ENCODE measurements at places on chromosomes 13 and 19. TPM values are rescaled to one million over a fixed set of nuclear protein-coding genes. Genes with fewer than 3 reads are reported as not detected.

DNA sequence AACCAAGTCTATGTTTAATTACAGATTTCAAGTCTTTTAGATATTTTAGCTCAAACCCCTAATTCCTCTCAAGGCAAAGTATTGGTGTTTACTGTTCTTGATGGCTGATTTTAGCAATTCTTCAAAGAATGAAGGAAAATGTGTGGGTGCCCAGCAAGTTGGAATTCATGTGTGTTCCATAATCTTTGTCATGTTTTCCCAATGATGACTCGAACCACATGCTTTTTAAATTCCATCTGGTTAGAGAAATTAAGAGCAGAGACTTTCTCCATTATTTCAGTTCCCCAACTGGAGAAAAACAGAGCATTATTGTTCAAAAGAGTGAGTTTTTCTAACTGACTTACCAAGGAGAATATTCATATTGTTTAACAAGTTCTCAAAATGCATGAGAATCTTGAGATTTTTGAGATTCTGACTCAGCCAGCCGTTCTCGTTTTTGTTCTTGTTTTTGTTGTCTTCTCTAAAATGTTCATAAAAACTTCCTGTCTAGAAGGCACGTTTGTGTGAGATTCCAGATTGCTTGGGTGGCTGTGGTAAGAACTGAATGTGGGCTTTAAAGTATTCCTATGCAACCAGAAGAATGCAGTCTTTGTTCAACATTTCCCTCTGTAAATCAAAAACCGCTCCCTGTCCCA, 404.7 kb downstream of the IRS2 start:
- H3K36me3 ChIP-seq, result no peaks in the 10 kb centered on the region
- H3K4me3 ChIP-seq, result no peak overlapping the region
- H3K27ac ChIP-seq, result no peak overlapping the region
- no peak for DNase-seq
- H3K4me1 ChIP-seq, result no peaks in the 10 kb centered on the region
- H3K27me3 ChIP-seq, result no peaks in the 10 kb centered on the region

DNA sequence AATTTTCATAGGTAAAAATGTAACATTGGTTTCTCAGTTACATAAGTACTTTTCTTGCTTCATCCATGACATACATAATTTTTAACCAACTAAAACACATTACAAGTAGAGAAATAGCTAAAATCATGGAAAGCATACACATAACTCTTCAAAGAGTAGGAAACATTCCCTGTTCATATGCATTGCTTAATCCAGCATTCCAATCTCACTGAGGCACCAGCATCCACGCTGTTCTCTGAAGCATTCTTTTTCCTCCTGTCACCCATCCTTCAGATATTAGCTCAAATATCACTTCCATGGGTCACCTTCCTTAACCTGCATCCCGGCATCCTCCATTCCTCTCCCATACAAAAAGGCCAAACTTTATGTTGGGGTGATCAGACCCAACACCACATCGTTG, 79.1 kb downstream of the ZNF254 start:
- no peaks in the 10 kb centered on the region for H3K4me1 ChIP-seq
- no peaks in the 10 kb centered on the region for H3K27me3 ChIP-seq
- no peaks in the 10 kb centered on the region for H3K36me3 ChIP-seq

- no peak overlapping the region for H3K27ac ChIP-seq
- no peaks in the 10 kb centered on the region for H3K27me3 ChIP-seq
- H3K4me1 ChIP-seq, result no peaks in the 10 kb centered on the region
- no peaks in the 10 kb centered on the region for H3K36me3 ChIP-seq
- no peak for DNase-seq
Measured at GRCh38 chr13:95842898-95843297, 166.0 kb downstream of the DNAJC3 start.

DNA sequence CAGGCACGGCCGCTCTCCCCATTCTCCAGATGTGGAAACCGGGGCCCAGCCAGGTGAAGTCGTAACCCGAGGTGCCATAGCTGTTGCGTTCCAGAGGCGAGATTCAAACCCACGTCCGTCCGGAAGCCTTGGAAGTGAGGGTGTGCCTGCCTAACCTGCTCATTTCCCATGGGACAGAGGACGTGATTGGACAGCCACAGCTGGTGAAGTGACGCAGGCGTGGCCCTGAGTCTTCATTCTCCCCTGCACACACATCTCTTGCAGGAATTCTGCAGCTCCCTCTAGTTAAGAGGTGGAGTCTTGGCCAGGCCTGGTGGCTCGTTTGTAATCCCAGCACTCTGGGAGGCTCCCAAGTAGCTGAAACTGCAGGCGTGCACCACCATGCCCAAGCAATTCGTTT, 16.8 kb downstream of the MEIS3 start:
- H3K27me3 ChIP-seq, result no peaks in the 10 kb centered on the region
- DNase-seq, result no peak

DNA sequence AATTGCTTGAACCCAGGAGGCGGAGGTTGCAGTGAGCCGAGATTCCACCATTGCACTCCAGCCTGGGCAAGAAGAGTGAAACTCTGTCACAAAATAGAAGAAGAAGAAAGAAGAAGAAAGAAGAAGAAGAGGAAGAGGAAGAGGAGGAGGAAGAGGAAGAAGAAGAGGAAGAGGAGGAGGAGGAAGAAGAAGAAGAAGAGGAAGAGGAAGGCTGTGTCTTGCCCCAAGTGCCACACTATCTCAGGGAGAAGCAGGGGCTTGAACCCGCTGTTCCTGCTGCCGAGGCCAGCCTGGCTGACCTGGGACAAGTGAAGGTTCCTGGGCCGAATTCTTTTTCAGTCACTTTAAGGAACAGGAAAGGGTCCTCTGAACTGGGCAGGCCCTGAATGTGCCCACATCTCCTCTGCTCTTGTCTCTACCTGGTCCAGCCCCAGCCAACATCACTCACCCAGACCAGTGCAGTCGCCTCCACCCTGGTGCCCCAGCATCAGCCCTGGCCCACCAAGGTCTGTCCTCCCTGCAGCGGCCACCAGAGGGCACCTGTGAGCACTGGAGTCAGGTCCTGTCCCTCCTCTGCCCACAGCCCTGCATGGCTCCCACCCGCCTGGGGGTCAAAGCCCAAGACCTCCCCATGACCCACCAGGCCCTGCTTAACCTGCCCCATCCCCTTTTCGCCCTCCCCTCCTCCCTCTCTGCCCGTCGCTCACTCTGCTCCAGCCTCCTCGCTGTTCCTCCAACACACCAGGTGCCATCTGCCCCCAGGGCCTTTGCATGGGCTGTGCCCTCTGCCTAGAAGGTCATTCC, 20.0 kb downstream of the TICAM1 start:
- H3K27ac ChIP-seq, result no peak overlapping the region
- DNase-seq, result peak; percentile 73
- H3K4me1 ChIP-seq, result peaks cover 14% of the 10 kb centered on the region

DNA sequence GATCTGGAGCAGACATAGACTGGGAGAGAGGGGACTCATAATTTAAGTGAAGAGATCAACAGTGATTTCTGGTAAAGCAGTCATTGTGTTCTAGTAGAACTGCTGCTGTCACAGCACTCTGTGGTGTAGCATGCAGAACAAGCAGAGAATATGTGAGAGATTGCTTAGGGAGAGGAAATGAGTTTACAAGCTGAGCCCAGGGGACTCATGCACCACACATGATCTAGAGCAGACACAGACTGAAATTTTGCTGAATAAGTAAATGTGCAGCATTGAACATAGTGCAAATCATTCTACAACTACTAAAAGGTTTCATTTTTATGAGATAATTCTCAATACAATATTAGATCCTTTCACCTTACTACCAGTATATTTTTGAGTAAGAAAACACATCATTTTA, 125.7 kb downstream of the MYO16 start:
- H3K36me3 ChIP-seq, result no peaks in the 10 kb centered on the region
- H3K4me1 ChIP-seq, result no peaks in the 10 kb centered on the region
- no peak overlapping the region for H3K4me3 ChIP-seq
- no peak overlapping the region for H3K27ac ChIP-seq
- H3K27me3 ChIP-seq, result no peaks in the 10 kb centered on the region

- H3K4me1 ChIP-seq, result no peaks in the 10 kb centered on the region
- H3K27me3 ChIP-seq, result no peaks in the 10 kb centered on the region
- no peaks in the 10 kb centered on the region for H3K36me3 ChIP-seq
- no peak overlapping the region for H3K4me3 ChIP-seq
- H3K27ac ChIP-seq, result no peak overlapping the region
- no peak for DNase-seq
Measured at GRCh38 chr19:33463199-33463598, 58.4 kb downstream of the PEPD start.

- no peak overlapping the region for H3K27ac ChIP-seq
- H3K27me3 ChIP-seq, result peaks cover 36% of the 10 kb centered on the region
- DNase-seq, result peak; percentile 39
- H3K4me1 ChIP-seq, result peaks cover 40% of the 10 kb centered on the region
- H3K36me3 ChIP-seq, result no peaks in the 10 kb centered on the region
- H3K4me3 ChIP-seq, result peak overlapping the region; percentile 47
Measured at GRCh38 chr19:11421371-11422098, 2.4 kb upstream of the RGL3 start.

- H3K4me1 ChIP-seq, result no peaks in the 10 kb centered on the region
- H3K27ac ChIP-seq, result no peak overlapping the region
- no peaks in the 10 kb centered on the region for H3K27me3 ChIP-seq
- H3K4me3 ChIP-seq, result no peak overlapping the region
- no peak for DNase-seq
Measured at GRCh38 chr13:47474839-47475238, 526.2 kb downstream of the SUCLA2 start.

- no peaks in the 10 kb centered on the region for H3K36me3 ChIP-seq
- H3K4me3 ChIP-seq, result peak overlapping the region; percentile 86
- DNase-seq, result no peak
- H3K27ac ChIP-seq, result no peak overlapping the region
Measured at GRCh38 chr13:44142941-44143665, 230.5 kb upstream of the SERP2 start.

DNA sequence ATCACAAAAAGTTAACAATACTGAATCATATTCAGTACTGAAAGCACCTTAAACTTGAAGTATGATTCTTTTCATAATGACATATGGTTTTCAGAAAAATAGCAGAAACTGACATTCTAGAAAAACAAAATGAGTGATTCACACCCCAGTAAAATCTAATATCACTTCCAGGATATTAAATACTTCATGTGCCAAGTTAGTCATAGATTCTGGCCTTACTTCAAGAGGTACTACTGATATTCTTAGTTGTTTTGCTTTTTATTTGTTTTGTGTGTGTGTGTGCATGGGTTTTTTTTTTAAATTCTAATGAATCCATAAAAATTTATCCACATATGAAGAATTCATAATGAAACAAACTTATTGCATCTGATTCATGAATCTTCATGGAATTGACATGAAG, 207.9 kb upstream of the UFM1 start:
- no peaks in the 10 kb centered on the region for H3K27me3 ChIP-seq
- no peaks in the 10 kb centered on the region for H3K4me1 ChIP-seq
- H3K27ac ChIP-seq, result no peak overlapping the region
- no peak for DNase-seq

DNA sequence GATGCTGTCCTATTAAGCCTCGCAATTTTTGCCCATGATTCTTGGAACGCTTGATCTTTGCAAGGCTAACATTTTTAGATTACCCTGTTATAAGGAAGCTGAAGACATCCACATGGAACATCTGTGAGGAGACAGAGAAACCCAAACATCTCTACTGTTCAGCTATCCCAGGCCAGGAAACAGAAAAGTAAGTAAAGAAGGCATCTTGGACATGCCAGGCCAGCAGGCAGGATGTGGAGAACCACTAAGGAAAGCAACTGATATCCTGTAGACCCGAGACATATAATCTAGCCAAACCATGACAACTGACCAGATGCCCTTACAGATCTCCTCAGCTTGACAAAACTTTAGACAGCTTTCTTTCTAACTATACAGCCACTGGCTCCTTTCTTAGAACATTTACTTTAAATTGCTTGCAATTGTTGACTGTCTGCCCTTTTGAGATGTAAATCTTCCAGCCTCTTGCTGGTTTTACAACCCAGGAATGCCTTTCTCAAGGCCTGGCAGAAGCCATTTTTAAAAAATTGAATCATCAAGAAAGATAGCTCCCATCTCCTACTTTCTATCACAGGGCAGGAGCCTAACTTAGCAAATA, 255.8 kb upstream of the DACH1 start:
- H3K4me3 ChIP-seq, result no peak overlapping the region
- H3K27ac ChIP-seq, result no peak overlapping the region
- H3K4me1 ChIP-seq, result no peaks in the 10 kb centered on the region
- H3K27me3 ChIP-seq, result no peaks in the 10 kb centered on the region
- no peak for DNase-seq
- no peaks in the 10 kb centered on the region for H3K36me3 ChIP-seq

DNA sequence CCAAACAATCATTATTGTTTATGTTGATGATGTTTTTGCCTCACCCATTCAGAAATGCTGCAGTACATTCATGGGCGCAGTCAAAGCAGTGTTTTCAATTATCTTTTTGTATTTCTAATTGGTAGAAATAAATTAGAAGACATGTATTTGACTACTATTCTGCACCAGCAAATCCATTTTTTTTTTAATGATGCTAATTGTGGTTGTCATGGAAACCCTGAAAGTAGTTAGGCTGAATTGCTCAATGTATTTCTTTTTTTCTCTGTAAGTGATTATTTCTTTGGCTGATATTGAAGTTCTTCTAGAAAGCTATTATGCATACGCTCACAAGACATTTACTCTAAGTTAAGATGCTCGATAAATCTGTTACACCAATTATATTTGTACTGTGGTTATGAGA, 101.2 kb downstream of the RFC3 start:
- no peaks in the 10 kb centered on the region for H3K4me1 ChIP-seq
- H3K4me3 ChIP-seq, result no peak overlapping the region
- H3K36me3 ChIP-seq, result no peaks in the 10 kb centered on the region
- DNase-seq, result no peak
- H3K27ac ChIP-seq, result no peak overlapping the region
- no peaks in the 10 kb centered on the region for H3K27me3 ChIP-seq

DNA sequence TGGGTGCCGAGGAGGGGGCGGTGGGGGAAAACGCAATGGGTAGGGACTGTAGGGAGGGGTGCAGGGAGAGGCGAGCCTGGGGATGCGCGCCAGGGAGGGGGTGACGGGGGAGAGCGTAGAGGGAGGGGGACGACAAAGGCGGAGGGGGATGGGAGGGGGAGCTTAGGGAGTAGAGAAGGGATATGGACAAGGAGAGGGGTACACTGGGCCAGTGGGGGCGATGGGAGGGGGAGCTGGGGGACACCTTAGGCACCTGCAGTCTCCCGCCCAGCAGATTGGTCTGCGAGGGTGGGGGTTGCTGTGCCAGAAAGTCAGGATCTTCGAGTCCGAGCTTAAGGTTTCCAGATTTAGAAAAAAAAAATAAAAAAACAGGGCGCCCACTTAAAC, 15.7 kb downstream of the CCDC124 start:
- peaks cover 23% of the 10 kb centered on the region for H3K27me3 ChIP-seq
- H3K4me1 ChIP-seq, result peaks cover 53% of the 10 kb centered on the region
- no peak for DNase-seq
- peak overlapping the region; percentile 41 for H3K4me3 ChIP-seq
- peak overlapping the region; percentile 99 for H3K27ac ChIP-seq

- no peak for DNase-seq
- H3K27ac ChIP-seq, result no peak overlapping the region
- H3K4me3 ChIP-seq, result no peak overlapping the region
- no peaks in the 10 kb centered on the region for H3K4me1 ChIP-seq
- no peaks in the 10 kb centered on the region for H3K27me3 ChIP-seq
- H3K36me3 ChIP-seq, result peaks cover 4% of the 10 kb centered on the region
Measured at GRCh38 chr13:77136902-77137420, 110.0 kb upstream of the FBXL3 start.

Gene MBD3L3
- total RNA-seq, result not detected

Gene ACP7
- total RNA-seq, result not detected

Gene MAMSTR
- 1.3 TPM for total RNA-seq

Gene FOSB
- 22.8 TPM for total RNA-seq

Gene CEACAM3
- total RNA-seq, result 4.7 TPM

Gene ZNF490
- total RNA-seq, result 11.6 TPM
